ENCODE measurements at places on chromosomes 7 and 10.

- DNase-seq, result no peak
These were observed 482.9 kb upstream of the AKR1E2 start for GRCh38 chr10:4343091-4343490.

DNA sequence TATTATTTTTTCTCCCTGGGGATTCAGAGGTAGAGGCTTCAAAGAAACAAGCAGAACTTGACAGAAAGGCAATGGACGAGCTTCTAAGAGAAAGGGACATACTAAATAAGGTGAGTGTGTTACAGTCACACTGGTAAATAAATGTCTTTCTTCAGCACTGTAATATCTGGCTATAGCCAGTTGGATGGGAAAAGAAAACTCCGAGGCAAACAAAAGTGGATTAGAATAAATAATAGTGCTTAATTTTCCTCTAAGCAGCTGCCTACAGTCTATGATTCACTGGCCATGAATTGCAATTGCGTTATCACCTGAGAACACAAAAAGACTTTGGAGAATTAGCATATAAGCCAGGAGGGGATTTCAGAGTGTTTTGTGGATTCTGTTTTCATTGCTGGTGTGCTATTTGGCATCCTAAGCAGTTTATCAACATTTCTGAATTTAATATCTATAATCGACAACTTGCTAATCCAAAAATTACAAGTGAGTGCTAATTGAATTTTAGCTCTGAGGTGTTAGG lies 23.2 kb downstream of the CFAP58 start:
- no peak for DNase-seq

DNA sequence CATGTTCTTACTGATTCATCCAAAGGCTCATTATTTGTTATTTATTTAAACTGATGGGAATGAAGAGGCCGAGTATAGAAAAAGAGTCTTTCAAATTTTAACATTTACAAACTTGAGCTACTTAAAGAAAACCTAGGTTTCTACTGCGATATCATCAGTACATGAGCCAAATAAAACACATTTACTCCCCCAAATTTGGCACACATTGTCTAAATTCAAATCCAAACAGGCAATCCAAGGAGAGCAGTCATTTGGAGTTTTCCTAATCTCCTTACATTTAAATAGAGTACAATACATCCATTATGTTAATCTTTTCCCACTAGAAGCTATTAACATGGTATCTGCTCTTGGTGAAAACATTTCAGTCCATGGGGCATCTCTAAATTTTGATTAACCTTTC lies 2.2 kb downstream of the NMT2 start:
- no peak for DNase-seq

DNA sequence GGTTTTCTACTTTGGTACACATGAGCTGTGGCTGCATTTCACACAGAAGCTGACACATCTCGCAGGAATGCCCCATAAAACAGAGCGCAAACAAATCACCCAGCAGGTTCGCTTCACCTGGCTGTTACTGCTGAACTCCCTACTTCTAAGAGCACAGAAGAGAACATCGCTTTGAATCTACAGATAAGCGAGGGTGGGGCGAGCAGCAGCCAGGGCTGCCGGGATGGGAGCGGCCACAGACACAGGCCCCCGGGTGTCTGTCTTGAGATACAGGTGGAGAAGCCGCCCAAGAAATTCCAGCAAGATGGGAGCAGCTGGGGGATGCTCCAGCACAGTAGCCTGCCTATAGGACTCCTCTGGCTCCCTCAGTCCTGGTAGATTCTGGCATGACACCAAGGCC lies 27.4 kb downstream of the OGDHL start:
- no peak for DNase-seq

DNA sequence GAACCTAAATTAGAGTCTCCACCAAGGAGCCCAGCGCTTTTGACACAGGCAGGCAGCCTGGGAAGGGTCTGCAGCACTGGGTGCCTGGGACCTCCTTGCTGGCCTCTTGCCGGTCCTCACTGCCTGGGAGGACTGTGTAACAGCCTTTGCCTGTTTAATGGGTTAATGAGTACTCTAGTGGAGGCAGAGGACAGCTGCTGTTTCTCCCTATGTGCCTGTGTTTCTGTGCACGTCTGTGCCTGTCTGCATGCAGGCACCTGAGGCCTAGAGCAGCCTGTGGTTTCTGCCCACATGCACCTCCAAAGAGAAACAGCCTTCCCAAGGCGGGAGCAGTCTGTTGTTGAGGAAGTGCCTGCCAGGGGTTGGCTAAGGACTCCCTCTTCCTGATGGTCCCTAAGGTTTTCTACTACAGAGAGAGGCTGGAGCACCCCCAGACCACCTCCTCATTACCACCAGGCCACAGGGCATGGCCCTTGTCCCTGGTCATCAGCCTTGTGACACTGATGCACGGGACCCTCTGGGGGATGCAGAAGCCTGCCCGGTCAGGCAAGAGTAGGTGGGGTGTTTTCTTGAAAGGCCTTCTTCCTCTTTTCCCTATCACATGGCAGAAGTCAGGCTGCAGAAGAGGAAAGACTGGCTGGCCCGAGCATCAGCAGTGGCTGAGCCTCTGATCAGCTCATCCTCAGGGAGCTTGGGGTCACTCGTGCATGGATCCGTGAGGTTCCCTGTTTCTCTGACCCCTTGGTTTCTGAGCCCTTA lies 14.2 kb downstream of the SLC29A3 start:
- no peak for DNase-seq

DNA sequence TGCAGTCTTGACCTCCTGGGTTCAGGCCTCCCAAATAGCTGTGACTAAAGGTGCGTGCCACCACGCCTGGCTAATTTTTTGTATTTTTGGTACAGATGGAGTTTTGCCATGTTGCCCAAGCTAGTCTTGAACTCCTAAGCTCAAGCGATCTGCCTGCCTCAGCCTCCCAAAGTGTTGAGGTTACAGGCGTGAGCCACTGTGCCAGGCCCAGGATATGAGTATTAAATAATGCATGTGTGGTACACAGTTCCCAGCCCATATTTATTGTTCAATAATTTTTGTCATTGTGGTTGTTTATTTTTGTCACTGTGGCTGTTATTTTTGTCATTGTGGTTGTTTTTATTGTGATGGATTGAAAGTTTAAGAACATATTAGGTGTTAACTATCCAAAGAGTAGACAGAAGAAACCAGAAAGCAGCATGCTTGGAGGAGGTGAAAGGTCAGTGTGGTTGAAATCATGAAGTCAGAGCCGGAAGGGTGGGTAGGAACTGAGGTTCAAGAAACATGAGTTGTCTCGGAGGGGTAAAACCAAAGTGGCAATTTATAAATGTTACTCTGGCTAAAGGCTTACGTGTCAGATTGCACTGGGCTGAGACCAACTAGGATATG lies 45.0 kb downstream of the MRC1 start:
- no peak for DNase-seq

GRCh38 chr10:33235251-33235884 lies 99.1 kb downstream of the NRP1 start:
- peak; percentile 50 for DNase-seq

- no peak for DNase-seq
These were observed 377.6 kb downstream of the MDFIC start for GRCh38 chr7:115299397-115300037.

DNA sequence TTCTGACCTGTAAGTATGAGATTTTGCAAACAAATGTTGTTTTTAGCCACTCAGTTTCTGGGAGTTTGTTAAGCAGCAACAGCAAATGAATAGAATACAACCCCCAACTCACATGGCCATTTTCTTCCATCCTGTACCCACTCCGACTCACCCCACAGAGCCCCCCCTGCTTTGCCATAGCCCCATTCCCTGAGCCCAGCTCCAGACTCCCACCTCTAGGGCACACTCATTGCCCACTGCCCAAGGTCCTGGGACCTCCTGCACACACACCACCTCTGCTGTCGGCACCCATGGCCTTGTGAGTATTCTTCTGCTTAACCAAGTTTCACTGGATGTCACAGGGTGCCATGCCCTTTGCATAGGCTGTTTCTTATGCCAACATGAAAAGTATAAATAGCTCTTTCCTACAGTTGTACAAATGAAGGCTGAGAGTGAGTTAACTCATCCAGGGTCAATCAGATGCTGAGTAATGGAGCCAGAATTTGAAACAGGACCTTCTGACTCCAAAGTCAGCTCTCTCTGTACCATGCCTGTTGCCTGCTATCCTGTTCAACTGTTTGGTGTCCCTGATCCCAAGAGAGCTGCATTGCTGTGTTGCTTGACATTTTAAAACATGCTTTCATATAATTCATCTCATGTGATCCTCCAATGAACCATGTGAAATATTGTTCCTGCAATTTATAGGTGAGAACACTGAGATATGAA lies 367.8 kb upstream of the ZMIZ1 start:
- no peak for DNase-seq

GRCh38 chr7:156612930-156613329 lies 27.6 kb upstream of the RNF32 start:
- no peak for DNase-seq

DNA sequence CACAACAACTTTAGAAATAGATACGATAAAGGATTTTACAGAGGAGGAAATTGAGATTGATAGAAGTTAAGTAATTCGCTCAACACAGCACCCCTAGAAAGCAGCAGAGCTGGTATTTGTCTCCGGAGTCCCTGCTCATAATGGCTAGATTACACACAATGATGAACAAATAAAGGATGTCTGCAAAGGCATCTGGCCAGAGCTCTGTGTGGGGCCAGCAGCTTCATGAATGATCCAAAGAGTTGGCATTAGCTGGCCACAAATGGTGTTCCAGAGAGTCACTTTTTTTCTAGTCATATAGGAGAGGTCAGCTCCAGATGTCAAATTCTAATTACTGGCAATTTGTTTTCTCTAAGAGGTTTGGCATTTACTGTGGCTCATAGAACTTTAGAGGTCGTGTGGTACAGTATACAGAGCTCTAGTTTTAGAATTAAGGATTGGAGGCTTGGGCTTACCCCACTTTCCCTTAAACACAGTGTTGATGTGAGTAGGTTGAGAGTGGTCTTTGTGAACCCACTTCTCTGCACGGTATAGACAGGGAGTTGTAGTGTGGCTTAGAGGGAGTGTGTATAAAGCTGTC lies 186.2 kb downstream of the BICC1 start:
- DNase-seq, result no peak

- DNase-seq, result no peak
These were observed 143.7 kb upstream of the COL1A2 start for GRCh38 chr7:94250987-94251386.

- no peak for DNase-seq
These were observed 68.5 kb downstream of the EZH2 start for GRCh38 chr7:148815612-148816011.

GRCh38 chr10:91162050-91162494 lies 58.4 kb upstream of the PCGF5 start:
- no peak for DNase-seq

DNA sequence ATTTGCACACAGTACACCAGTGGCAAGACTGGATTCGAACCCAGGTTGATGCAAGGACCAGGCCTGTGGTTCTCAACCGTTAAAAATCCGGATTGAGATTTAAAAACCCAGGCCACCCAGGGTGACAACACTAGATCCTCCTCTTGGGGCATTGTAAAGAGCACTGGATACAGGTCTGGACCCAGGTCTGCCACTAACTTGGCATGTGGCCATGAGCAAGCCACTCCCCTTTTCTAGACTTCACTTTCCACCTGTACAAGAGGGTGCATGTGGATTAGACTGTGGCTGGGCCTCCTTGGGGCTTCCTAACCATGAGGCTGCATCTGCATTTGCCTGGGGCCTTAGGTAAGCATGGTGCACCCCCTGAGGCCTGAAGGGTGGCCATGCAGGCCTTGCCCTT lies 21.7 kb upstream of the SLC29A3 start:
- DNase-seq, result no peak

- no peak for DNase-seq
These were observed 98.8 kb downstream of the ELFN1 start for GRCh38 chr7:1768832-1769231.

- DNase-seq, result no peak
These were observed 58.5 kb downstream of the WDFY4 start for GRCh38 chr10:48742891-48743860.

DNA sequence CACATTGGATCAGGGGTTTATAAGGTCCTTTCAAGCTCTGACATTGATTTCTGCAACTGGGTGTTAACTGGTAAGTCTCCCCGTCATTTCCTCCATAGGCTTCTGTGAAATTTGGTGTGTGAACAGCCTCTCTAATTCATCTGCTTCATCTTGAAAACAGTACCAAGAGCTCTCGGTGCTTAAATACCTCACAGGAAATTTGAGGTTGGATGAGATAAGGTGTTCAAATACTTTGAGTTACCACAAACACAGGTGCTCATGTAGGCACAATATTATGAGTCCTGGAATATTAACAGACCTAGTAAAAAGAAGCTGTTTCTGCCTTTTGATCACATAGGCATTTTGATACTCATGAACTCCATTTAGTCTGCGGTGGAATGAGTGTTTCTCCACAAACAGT lies 85.2 kb downstream of the RTKN2 start:
- DNase-seq, result no peak

- DNase-seq, result no peak
These were observed 92.8 kb downstream of the CHN2 start for GRCh38 chr7:29287366-29287765.

GRCh38 chr7:139683137-139683921 lies 94.5 kb downstream of the HIPK2 start:
- DNase-seq, result no peak

- no peak for DNase-seq
These were observed 85.0 kb downstream of the PLPP4 start for GRCh38 chr10:120541984-120542383.

DNA sequence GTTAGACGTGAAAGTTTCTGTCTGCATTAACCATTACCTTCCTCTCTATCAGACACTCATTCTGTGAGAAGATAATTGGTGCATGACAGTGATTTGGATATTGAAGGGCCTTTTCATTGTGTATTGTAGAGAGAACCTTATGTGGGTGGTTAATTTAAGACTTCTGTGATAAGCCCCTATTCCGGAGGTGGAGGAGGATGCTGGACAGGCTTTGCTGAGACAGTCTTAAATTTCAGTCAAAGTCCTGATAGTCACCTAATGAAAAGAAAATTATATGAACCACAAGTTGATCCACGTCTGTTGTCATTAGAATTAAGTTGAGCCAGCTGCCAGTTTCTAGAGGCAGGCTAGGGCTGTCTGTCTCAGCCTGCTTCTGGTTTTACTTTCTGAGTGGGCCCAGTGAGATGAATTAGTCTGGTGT lies 62.9 kb downstream of the CELF2 start:
- no peak for DNase-seq

GRCh38 chr7:49666764-49667163 lies 106.7 kb upstream of the VWC2 start:
- DNase-seq, result no peak

DNA sequence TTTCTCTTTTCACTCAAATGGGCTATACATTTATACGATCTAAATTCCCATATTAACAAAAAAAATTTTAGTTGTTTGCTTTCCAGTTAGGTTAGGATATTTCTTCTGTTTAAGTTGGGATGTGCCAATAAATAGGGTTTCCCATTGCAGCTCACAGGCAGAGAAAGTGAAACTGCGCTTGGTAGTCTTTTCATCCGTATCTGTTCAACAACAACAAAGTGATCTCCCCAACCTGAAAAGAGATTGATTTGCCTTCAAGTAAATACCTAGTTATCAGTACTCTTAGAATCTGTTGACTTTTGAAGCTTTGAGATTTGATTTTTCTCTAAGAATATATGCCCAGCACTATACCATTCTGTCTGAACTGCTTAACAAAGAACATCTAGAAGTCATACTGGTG lies 143.4 kb downstream of the DYNC1I1 start:
- no peak for DNase-seq

- no peak for DNase-seq
These were observed 88.9 kb downstream of the CABCOCO1 start for GRCh38 chr10:61751599-61751998.

GRCh38 chr10:78044699-78045098 lies 11.0 kb downstream of the RPS24 start:
- no peak for DNase-seq

GRCh38 chr7:113424185-113424817 lies 305.9 kb upstream of the SMIM30 start:
- DNase-seq, result no peak

GRCh38 chr7:98249106-98249505 lies 2.9 kb downstream of the TECPR1 start:
- DNase-seq, result no peak
